HuH-7 (cell line): ENCODE measurements at places on chromosomes 2 and 18.

DNA sequence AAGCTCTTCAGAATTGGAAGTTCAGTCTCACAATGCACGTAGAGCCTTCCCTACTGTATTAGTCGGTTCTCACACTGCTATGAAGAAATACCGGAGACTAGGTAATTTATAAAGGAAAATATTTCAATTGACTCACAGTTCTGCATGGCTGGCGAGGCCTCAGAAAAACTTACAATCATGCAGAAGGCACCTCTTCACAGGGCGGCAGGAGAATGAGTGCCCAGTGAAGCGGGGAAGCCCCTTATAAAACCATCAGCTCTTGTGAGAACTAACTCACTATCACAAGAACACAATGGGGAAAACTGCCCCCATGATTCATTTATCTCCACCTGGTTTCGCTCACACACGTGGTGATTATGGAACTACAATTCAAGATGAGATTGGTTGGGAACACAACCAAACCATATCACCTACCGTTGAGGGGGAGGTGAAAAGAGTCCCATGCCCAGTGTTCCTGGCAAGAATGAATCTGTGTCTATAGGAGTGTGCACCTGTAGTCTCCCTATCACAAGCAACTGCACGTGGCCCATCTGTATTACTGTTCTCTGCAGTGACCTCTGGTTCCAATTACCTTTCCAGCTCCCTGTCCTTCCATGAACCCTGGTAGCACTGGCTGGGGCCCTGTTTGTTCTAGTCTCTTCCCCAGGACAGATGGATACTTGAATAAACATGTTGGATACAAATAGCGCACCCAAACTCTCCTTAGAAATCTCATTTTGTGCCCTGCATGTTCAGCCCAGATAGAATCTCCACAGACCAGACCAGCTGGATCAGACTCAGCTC is 44.4 kb upstream of the ATL2 start:
- no peak for DNase-seq

GRCh38 chr2:39247512-39248043 is 3.8 kb upstream of the CDKL4 start:
- DNase-seq, result no peak

- no peak for DNase-seq
Observed at GRCh38 chr2:67463810-67464209, 66.7 kb downstream of the ETAA1 start.

- DNase-seq, result no peak
Observed at GRCh38 chr2:241213041-241213440, 24.6 kb downstream of the ANO7 start.

DNA sequence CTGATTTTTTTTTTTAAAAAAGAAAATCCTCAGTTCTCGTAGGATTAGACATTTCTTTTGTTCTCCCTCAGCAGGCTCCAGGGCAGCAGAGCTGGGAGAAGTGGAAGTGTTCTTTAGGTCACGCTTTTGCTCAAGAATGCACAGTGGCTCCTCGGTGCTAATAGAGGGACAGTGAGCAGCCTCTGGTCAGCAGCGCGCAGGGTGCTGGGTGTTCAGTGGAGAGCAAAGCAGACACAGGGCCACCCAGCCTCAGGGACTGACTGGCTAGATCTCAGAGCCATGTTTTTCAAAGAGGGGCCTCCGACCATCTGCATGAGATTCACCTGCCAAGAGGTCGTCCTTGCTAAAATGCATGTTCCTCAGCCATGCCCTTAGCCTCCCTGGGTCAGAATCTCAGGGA is 218.8 kb downstream of the HAUS1 start:
- no peak for DNase-seq

DNA sequence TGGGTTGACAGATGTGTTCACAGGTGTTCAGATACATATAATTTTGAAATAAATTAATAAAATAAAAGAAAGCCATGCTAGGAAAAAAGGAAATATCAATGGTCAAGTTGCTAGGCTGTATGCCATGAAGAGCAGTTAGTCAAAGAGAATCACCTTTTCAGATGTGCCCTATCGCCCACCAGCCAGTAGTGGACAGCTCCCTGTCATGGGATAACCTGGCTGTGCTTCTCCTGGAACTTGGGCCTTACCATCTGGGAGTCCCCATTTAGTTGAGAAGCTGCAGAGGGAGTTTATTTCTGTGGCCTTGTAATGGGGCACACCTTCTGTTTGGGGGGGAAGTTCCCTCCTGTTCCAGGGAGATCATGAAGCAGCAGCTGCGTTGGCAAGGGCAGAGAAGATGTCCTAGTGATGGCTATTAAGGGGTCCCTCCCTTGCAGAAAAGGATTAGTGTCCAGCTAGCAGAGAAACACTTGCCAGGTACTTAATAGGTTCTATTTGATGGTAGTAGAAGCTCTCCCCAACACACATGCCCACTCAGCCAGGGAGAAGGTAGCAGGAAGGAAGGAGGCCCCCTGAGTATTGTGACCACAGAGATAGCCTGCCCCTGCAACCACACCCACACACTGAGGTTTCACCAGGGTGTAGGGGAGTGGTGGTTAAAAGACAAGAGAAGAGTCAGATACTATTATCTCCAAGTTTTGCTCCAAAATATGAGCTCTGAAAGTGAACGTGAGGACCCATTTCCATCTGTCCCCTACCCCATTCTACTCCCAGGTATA is 117.7 kb downstream of the B3GNT2 start:
- DNase-seq, result no peak

GRCh38 chr2:216119986-216120385 is 10.8 kb downstream of the XRCC5 start:
- DNase-seq, result no peak

- DNase-seq, result no peak
Observed at GRCh38 chr2:43803113-43803512, 29.3 kb downstream of the DYNC2LI1 start.

- no peak for DNase-seq
Observed at GRCh38 chr2:128496700-128497099, 178.0 kb upstream of the HS6ST1 start.

- peak; percentile 45 for DNase-seq
Observed at GRCh38 chr2:73112026-73112912, 479 bp downstream of the RAB11FIP5 start.

DNA sequence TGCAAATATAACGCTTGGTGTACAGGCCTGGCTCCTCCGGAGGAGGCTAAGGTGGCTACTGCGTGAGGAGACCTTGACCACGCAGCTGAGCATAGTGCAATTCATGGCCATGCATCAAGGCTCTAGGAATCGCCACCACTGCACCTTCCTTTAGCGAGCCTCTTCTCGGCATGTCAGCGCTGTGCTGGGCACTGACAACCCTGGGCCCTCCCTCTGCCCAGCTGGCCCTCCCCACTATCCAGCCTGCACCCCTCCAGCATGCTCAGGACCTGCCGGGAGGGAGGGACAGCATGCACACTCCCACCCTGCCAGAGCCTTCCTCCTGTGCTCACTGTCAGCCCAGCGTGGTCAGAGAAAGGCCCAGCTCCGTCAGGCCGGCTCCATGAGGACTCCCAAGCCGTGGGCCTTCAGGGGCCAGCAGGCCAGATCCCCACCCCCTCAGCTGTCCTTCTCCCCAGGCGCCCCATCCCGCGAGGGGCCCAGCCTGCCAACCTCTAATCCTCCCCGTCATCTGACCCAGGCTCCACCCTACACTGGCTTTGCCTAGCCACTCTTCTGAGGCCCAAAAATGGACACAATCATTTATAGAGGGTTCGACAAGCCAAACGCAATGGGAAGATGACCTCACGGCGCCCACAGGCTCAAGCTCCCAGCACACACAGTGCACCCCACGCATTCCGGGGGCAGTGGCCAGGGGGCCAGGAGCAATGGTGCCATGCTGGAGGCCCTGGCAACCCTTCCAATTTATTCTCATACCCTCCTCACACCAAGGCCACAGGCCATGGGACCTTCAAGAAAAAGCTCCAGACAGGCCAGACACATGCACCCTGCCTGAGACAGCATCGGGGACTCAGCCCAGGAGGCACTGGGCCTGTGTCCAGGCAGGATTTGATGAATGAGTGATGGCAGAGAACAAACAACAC is 3.5 kb downstream of the BIN1 start:
- DNase-seq, result no peak

- no peak for DNase-seq
Observed at GRCh38 chr18:23872701-23873550, 141.6 kb upstream of the TTC39C start.

DNA sequence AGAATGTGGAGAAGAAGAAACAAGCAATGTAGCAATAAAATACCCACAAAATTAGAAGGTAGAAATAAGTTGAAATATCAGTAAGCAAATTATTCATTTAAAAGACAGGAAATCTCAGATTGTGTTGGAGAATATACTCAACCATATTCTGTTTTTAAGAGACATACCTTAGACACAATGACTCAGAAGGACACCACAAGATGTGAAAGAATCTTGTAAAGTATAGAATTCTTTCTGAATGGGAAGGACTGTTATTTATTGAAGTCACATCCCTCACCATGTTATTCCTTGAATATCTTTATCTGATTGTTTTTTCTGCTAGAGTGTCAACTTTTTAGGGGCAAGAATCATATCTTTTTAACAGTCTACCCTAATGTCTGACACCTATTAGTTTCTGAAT is 50.4 kb downstream of the CTAGE1 start:
- DNase-seq, result no peak

- DNase-seq, result no peak
Observed at GRCh38 chr2:139293992-139294548, 513.9 kb upstream of the NXPH2 start.

- no peak for DNase-seq
Observed at GRCh38 chr2:80080957-80081356, 223.6 kb downstream of the LRRTM1 start.

DNA sequence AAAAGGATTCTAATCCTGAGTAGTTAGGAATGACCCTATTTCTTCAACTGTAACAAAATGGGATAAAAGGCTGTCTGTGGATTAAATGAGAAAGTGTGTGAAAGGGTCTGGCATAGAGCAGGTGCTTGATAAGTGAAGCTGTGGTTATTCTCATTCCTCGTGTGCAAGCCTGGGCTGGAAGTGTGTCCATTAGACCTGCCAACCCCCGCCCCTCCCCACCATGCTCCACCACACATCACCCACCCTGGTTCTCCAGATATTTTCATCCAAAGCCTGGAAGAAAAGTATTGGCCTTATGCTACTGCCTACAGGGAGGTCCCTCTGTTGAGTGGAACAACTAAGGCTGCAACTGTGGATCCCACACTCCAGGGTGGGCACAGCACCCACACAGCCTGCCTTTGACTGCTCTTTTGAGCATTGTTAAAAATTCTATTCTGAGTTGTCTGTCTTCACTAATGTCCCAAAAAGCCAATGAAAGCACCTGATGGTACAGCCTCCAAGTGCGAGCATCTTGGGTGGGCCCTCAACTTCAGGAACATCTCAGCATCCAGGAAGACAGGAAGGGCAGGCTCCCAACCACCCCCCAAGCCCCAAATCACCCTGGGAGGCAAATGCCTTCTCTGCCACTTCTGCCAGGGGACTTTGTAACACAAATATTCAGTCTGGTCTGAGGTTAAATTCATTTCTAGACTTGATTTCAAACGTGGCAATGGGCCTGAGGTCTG is 102.8 kb upstream of the PPP1CB start:
- DNase-seq, result no peak

GRCh38 chr2:188353282-188353681 is 61.6 kb downstream of the GULP1 start:
- DNase-seq, result no peak

GRCh38 chr2:109052922-109053321 is 63.9 kb upstream of the EDAR start:
- no peak for DNase-seq

GRCh38 chr2:238985931-238986446 is 138.1 kb downstream of the TWIST2 start:
- no peak for DNase-seq

GRCh38 chr18:44871771-44872170 is 191.1 kb downstream of the SETBP1 start:
- DNase-seq, result no peak

- DNase-seq, result peak; percentile 23
Observed at GRCh38 chr18:21741562-21742314, 1.1 kb downstream of the MIB1 start.

DNA sequence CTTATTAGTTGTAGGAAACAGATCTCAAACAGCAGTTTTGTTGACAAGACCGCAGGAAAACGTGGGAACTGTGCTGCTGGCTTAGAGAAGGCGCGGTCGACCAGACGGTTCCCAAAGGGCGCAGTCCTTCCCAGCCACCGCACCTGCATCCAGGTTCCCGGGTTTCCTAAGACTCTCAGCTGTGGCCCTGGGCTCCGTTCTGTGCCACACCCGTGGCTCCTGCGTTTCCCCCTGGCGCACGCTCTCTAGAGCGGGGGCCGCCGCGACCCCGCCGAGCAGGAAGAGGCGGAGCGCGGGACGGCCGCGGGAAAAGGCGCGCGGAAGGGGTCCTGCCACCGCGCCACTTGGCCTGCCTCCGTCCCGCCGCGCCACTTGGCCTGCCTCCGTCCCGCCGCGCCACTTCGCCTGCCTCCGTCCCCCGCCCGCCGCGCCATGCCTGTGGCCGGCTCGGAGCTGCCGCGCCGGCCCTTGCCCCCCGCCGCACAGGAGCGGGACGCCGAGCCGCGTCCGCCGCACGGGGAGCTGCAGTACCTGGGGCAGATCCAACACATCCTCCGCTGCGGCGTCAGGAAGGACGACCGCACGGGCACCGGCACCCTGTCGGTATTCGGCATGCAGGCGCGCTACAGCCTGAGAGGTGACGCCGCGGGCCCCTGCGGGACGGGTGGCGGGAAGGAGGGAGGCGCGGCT is at the start of gene TYMS:
TSS of gene TYMS (plus strand) at position 343 of the 690 bp plus-strand sequence. CDS start at position 433, 90 bp downstream.
- DNase-seq, result peak; percentile 68

DNA sequence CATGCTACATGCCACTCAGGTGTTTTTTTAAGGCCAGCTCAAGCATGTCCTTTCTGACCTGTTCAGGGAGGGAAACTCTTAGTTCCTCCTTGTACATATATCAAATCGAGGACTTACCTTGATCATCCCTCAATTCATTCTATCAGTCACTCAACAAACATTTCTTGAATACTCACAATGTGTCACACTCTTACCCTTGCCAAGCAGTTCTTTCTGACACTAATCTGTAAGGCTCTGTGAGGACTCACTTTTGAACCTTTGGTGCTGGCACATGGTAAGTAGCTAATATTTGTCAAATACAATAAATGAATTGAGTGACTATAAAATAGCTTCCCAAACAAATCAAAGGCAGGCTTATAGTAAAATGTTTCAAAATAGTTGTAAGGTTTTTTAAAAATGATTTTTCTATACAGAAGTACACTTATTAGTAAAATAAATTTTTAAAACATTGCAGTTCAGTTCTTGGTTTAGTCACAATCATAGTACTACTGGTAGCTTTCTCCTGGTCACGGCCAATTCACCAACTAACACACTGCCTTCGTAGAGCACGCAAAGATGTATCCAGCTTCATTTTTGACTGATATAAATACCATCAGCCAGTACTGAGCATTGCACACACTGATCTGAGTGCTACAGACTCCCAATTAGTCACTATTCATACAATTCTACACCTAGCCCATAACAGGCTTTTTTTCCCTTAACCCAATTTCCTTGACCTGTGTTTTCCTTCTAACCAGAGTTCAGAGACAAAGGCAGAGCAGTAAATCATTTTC is 50.9 kb downstream of the ZEB2 start:
- DNase-seq, result no peak

- DNase-seq, result no peak
Observed at GRCh38 chr2:69210385-69210784, 176.6 kb downstream of the GFPT1 start.

GRCh38 chr2:177551989-177552421 is 159.4 kb downstream of the AGPS start:
- DNase-seq, result peak; percentile 15
